ENCODE measurements at places on chromosomes 6 and 20.

DNA sequence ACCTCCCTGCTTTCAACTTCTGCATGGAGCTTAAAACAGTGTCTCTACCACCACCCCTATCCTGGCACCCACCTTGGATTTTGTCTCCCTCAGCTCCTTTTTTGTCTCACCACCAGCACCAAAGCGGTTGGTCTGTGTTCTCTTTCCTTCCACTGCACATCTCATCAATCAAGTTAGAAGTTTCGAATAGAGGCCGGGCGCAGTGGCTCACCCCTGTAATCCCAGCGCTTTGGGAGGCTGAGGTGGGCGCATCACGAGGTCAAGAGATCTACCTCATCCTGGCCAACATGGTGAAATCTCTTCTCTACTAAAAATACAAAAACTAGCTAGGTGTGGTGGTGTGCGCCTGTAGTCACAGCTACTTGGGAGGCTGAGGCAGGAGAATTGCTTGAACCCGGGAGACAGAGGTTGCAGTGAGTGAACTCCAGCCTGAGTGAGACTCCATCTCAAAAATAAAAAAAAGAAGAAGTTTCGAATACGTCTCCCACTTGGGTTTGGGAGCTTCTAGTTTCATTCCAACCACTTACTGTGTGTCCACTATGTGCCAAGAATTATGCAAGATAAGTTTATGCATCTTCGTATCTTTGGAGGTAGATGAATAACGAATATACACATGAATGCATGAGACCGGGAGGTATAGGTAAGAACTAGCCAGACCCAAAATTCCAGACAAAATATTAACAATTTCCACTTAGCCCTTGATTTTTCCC is 5.9 kb downstream of the PCED1A start:
- no peak for DNase-seq

- DNase-seq, result no peak
Measured at GRCh38 chr6:130945401-130945919, 117.6 kb downstream of the EPB41L2 start.

DNA sequence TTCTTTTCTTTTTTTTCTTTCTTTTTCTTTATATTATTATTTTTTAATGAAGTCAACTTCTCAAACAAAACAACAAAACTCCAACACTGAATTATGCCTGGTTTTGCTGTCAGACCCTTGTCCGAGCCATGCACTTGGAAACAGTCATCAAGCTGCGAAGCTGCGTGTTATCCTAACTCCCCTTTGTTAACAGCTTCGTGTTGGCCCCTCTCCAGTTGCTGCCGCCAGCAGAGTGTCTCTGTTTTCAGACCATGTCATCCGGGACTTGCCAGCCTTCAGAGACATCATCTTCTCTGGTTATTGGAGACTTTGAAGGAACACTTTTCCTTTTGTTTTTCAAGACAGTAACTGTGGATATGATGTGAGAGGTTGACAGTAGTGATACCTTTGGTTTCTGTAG is 83.1 kb downstream of the TRMT11 start:
- DNase-seq, result no peak

- peak; percentile 30 for DNase-seq
Measured at GRCh38 chr6:148831531-148831930, 84.7 kb downstream of the UST start.

DNA sequence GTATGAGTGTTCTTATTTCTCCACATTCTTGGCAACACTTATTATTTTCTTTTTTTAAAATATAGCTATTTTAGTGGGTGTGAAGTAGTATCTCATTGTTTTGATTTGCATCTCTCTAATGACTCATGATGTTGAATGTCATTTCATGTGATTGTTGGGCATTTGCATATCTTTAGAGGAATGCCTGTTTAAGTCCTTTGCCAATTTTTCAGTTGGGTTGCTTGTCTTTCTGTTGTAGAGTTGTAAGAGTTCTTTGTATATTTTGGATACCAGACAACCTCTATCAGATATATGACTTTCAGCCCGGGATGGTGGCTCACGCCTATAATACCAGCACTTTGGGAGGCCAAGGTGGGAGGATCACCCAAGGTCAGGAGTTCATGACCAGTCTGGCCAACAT is 5.1 kb upstream of the POPDC3 start:
- DNase-seq, result peak; percentile 65

DNA sequence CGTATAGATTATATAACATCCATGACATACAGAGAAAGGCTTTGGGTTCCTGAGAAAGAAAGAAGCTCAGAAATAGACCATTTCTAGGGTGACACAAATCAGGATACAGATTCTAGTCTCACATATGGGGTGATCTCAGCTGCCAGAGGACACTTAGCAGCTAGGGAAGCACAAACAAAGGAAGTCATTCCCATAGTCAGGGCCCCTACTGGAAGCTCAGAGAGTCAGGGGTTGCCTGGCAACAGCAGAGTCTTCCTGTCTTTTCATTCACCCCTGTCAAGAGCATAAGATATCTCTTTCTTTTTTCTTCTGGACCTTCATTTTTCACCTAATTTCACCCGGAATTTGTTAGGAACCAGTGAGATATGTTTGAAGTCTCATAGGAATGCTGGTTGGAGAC is 81.9 kb upstream of the IYD start:
- DNase-seq, result no peak

Data from fibroblast of skin of abdomen (primary cell).